Activated gamma-delta T cell treated with Interleukin-2 at 50 U/mL for 16 hours (primary cell): ENCODE measurements at places on chromosomes 6 and 20.

- DNase-seq: no peak
These were observed 60.1 kb downstream of the RPP40 start for GRCh38 chr6:4943716-4944115.

DNA sequence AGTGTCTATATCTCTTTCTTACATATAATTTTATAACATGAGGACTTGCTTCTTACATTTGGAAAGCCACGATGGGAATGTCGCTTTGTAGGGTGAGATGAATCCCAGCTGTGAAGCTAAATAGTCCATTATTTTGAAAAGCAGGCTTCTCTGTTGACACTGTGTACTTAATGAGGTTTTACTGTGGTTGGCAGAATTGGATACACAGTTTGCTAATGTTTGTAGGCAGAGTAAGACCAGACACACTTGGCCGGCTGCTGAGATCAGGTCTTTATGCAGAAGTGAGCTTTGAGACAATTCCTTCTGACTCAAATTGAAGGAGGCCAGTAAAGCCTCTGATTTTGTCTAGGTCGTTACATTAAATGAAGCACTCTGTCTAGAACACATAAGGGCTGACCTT lies 93.0 kb downstream of the NDUFAF5 start:
- no peak for DNase-seq

GRCh38 chr6:74415056-74415455 lies 719.1 kb downstream of the CD109 start:
- DNase-seq: no peak

GRCh38 chr6:90385759-90386313 lies 89.2 kb upstream of the BACH2 start:
- DNase-seq: no peak

DNA sequence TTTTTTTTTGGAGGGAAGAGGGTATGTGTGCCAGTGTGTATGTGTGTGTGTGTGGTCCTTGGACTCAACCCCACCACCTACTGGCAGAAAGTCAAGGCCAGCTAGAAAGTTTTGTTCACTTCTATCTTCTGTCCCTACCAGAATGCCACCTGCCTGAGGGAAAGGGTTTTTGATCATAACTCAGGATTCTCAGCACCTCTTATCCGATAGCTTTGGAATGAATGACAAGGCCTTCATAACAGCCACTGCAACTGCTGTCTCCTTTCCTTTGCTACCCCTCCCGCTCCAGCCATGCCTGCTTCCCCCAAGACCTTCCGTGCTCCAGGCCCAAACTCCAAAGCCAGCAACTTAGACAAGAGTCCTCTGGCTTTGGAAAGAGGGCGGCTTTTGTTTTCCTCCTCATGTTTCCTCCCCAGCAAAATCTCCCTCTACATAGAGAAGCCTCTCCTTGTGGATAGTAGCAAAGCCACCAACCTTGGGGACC lies 18.7 kb downstream of the BTN3A1 start:
- peak; percentile 24 for DNase-seq

- no peak for DNase-seq
These were observed 139.9 kb upstream of the PRND start for GRCh38 chr20:4581838-4582237.

- no peak for DNase-seq
These were observed 52.2 kb downstream of the CDC40 start for GRCh38 chr6:110232450-110232849.

- no peak for DNase-seq
These were observed 28.6 kb downstream of the C6orf89 start for GRCh38 chr6:36914227-36914794.

DNA sequence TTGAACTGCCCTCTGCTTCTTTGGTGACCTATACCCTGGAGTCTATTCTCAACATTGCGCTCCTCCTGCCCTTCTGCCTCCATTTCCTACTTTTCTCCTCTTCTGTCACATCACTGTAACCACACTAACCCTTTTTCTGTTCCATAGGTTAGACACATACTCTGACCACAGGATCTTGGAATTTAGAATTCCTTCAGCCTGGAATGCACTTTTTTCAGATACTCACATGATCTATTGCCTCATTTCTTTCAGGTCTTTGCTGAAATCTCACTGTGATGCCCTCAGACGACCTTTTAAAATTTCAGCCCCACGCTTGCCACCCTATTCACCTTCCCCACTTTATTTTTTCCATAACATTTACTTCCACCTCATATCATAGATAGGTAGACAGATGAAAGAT lies 5.1 kb downstream of the VNN1 start:
- no peak for DNase-seq

DNA sequence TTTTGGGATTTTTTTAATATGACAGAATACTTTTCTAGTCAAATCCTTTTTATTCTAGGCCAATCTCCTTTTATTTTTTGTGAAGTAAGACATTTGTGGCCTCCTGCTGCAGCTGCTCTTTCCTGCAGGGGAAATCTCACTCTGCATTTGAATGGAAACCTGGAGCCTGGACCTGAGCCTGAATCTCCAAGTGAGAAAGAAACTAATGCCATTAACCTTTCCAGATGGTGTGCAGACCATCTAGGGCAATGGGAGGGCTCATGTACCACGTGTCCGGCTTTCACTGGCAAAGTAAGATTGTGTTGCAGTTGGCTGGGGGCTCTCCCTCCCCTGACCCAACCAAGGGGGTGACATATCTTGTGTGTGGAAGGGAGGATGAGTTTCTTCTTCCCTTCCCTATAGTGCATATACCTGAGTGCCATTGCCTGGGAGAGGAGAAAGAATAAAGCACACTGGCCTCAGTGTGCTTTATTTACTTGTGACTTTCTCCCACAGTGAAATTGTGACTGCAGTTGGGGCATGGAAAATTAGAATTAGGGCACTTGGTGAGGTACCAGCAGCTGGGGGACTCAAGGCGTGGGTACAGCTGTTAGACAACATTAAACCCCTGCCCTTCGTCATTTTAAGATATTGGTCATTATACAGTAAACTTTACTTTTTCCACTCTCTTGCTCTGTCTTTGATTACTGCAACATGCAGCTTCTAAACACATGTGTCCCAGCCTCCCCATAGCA lies 159.8 kb upstream of the RIN2 start:
- no peak for DNase-seq

DNA sequence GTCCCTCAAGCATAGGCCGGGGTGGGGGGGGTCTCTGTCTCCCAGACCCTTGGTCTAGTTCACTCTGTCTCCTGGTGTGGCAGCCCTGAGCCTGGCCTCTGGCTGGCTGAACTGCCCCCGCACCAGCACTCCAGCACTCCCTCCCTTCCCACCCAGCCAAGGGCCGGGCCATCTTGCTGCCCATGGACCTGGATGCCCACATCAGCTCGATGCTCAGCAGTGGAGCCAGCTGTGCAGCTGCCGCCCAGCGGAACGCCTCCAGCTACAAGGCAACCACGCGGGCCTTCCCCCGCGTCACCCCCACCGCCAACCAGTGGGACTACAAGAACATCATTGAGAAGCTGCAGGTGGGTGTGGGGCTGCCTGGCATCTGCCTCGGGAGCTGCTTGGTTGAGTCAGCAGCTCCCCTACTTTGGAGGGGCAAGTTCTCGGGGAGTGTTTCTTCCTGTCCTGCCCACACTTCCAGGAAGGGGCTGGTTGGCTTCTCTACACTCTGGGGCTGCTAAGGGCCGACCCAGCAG lies 28.4 kb downstream of the UQCC2 start:
- no peak for DNase-seq

DNA sequence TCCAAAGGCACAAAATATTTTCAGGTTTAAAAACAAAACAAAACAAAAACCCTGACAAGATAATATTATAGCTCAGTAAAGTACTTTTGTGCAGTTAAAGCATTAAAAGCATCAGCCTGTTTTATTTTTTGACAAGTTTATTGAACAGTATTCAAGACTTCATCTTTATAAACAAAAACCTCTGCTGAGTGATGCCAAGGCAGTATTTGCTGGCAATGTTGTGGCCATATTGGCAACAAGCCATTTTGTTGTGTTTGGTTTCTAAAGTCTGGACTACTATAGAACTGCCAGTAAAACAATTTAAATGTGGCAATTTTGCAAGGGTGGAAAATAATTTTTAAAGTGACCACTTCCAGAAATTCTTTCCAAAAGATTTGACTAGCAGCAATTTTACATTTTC lies 15.9 kb downstream of the CPNE1 start:
- no peak for DNase-seq

- DNase-seq: no peak
These were observed 52.7 kb downstream of the TOP1 start for GRCh38 chr20:41081276-41081814.

GRCh38 chr6:93164781-93165180 lies 254.6 kb downstream of the EPHA7 start:
- DNase-seq: no peak

DNA sequence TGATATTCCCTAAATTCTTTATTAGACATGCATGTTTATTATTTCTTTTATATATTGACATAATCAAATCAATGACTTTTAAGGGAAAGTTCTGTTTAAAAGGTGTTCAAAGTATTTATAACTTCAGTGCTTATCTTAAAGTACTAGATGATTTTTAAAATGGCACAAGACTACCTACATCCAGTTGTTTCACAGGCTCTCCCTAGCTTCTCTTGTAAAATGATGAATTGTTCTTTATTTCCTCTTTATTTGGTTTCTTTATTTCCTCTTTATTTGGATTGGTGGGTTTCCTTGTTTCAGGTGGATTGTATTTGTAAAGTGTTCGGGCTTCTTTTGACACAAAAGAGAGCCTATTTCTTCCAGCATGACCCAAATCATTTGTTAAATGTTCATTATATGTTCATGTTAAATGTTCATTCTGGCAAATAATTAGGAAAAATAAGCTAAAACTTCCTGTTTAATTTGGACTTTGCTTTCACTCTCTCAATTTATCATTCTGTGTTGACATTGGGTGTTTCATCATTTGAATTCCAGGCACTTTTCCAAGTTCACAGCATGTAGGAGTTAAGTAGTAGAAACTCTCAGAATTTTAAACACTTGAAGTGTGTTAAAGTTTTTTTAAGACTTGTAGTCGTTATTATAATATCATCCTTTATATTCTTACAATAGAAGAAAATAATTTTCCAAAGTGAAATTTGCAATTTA lies 24.6 kb downstream of the MLIP start:
- DNase-seq: no peak

DNA sequence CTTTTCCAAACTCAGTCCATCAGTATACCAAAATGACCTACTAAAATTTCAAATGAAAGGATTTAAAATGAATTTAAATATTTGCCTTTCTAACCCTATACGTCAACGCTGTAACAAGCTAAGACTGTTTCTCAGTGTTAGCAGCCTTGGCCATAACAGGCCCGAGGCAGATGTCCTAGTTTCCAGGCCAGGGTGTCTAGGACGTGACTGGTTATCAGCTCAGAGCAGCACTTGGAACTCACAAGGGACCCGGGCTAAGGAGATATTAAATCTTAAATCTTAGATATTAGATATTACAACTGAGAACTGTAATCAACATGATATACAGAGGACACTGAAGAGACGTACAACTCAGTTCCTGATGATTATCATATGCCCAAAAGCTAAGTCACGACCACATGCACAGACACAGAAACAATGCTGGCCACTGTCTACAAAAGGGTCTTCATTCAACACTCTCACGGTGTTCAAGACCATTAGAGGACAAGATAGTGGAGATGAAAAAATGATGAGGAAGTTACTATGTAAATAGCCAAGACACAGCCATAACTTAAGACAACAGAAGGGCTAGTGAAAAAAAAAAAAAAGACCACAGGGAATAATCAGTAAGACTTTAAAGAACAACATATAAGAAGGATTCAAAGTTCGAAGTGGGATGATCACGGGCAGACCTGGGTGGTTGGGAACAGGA lies at the start of gene CLDN20:
TSS of gene CLDN20 (plus strand) at position 641 of the 691 bp plus-strand sequence. CDS start 11,707 bp downstream, outside the sequence.
- DNase-seq: no peak

GRCh38 chr6:124590001-124590400 lies 372.2 kb upstream of the RNF217 start:
- no peak for DNase-seq

GRCh38 chr6:42409581-42409980 lies 42.1 kb downstream of the TRERF1 start:
- DNase-seq: no peak

GRCh38 chr6:35219683-35220326 lies 6.0 kb downstream of the SCUBE3 start:
- no peak for DNase-seq

GRCh38 chr6:68572525-68572924 lies 62.6 kb upstream of the ADGRB3 start:
- no peak for DNase-seq

- no peak for DNase-seq
These were observed 148.9 kb upstream of the PHACTR1 start for GRCh38 chr6:12567682-12568081.

DNA sequence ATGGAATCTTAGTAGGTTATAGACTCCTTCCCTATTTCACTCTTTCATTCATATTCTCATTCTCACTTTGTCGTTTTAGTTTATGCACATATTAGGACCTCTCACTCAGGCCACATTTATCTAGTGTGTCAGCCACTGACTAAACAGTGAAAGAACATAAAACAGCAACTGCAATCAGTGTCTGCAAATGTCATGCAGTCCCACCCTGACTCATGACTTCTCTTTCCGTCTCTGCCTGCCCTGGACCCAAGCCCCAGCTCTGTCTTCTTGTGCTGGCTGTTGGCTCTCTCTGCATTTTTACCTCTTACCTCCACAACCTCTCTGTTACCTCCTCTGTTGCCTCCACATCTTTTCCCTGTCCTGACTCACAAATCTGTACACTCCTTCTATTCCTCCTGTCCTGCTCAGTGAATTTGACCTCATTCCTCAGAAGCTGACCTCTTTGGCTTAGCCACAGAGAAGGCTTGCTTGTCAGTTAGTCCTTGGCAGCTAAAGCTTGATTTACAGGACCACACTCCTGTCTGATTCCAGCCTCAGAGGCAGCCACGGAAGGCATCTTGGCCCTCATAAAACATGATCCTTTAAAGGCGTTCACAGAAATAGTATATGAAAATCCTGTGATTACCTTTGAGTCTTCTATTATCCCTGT lies 247.6 kb downstream of the PKHD1 start:
- DNase-seq: no peak

DNA sequence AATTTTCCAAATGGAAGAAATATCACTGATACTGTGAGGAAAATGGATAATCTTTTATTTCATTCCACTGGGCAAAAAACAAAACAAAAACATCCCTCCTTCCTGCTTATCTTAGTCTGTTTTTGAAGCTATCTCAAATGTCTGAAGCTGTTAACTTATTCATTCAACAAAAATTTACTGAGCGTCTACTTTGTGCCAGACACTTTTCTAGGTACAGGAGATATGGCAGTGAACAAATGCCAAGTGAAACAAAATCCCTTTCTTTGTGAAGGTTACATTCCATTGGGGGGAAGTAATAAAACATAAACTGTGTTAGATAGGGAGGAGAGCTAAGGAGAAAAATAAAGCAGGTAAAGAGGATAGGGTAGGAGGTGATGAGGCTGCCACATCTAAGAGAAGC lies 47.5 kb downstream of the TNFRSF21 start:
- DNase-seq: no peak
